NCI-H1436 treated with DMSO at 0.1 percent for 48 hours (cell line): ENCODE measurements at places on chromosomes 13 and 19.

DNA sequence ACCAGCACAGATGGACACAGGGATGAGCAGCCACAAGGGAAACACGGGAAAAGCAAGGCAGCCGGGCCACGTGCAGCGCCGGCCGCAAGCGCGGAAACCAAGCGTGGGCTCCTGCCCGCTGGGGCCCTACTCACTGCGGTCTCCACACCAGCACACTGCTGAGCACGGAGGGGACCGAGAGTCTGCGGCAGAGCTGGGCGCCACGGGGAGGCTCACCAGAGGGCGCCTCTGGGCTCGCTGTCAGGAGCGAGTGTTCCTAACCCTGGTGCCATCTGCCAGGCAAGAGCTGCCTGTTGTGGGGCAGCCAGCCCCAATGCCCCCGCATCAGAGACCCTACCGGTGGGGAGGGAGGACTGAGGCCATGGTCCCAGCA is 26.5 kb downstream of the MPND start:
- no peak for DNase-seq

DNA sequence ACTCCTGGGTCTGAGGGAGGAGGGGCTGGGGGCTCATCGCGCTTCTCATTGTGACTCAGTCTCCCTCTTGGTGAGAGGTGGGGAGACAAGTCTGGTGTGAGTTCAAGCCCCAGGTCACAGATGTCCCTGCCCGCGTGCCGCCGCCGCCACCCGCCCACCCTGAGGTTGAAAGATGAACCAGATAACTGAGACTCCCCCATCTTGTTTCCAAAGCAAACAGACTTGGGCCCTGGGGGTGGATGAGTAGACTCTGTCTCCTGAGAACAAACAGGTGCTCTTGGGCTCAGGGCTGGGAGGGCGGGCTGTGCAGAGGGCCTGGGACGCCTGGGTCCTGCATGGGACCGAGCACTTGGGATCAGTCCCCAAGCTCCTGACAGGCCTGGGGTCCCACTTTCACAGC is 567 bp downstream of the SBK2 start:
- no peak for DNase-seq

- DNase-seq: no peak
Measured at GRCh38 chr19:40339018-40339728, 9.0 kb downstream of the C19orf47 start.

DNA sequence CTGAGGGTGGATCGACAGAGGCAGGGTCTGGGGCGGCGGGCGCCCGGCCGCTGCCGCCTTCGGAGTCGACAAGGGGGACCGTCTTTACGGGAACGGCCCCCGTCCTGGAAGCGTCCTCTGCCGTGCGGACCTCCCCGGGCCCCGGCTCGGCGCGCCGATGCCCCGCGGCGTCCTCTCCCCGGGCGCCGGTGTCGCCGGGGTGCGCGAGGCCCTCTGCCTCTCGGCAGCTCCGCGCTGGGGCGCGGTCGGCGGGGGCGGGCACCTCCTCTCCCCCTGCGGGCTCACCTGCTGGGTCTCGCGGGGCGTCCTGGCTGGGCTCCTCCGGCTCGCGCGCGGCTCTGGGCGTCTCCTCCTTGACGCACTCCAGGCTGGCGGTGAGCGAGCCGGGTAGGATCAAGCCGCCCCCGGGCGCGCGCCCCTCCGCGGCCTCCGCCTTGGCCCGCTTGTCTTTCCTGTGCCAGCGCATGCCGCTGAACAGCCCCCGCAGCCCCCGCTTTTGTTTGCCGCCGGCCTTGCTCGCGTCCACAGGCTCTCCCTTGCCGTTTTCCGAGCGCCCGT is 1.5 kb downstream of the AMER2 start:
- DNase-seq: no peak

GRCh38 chr13:31956980-31957644 is 74.5 kb upstream of the FRY start:
- no peak for DNase-seq

GRCh38 chr19:7691497-7691896 is 10.4 kb downstream of the FCER2 start:
- DNase-seq: no peak

DNA sequence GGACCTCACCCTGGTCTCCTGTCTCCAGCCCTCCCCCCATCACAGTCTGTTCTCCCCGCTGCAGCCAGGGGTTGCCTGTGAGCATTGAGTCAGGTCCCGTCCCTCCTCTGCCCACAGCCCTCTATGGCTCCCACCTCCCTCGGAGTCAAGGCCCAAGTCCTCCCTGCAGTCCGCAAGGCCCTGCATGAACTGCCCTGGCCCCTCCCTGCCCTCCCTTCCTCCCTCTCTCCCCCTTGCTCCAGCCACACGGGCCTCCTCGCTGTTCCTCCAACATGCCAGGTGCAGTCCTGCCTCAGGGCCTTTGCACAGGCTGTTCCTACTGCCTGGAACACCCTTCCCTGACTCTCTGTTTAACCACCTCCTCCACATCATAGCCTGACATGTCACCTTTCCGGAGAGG is 2.8 kb downstream of the TINCR start:
- no peak for DNase-seq

GRCh38 chr13:28492569-28493367 is 2.2 kb downstream of the FLT1 start:
- no peak for DNase-seq

DNA sequence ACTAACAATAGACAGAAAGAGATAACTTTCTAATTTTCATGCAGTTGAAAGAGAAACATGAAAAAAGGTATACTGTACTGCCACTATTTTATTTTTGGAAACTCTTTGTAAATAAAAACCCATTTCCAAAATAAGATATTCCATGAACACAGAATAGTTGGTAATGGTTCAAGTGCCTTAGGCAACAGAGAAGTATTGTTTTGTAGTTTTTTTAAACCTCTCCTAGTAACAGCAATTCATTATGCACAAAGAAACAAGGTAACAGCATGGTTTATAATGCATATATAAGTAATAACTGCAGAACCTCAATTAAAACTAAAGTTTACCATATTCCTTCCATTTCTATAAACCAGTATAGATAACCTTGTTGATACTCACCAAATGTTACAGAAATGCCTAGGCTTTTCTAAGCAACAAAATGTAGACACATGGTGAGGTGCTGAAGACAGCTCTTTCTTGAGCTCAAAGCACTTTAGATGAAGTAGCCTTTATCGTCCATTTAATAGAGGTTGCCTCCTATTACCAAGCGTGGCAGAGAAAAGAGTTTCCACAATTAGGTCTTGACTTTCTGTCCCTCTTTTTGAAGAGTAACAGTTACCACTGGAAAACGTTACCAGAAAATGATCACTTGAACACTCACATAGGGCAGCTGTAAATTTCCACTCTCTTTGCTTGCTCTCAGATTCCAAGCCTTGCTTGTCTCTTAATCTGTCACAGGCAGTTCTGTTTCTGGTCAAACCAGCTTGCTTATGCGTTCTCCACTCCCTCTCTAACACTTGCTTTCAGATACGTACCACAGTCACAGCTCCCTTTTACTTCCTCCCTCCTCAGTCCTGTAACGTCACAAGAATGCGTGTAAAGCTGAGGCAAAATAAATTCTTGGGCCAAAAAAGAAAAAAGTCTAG is 42.9 kb downstream of the CAB39L start:
- DNase-seq: no peak

- DNase-seq: no peak
Measured at GRCh38 chr19:18089726-18090125, 3.0 kb upstream of the IL12RB1 start.

- DNase-seq: no peak
Measured at GRCh38 chr13:113145911-113146598, 12.4 kb upstream of the PROZ start.

GRCh38 chr19:13098277-13099072 is 4.2 kb downstream of the LYL1 start:
- DNase-seq: no peak

DNA sequence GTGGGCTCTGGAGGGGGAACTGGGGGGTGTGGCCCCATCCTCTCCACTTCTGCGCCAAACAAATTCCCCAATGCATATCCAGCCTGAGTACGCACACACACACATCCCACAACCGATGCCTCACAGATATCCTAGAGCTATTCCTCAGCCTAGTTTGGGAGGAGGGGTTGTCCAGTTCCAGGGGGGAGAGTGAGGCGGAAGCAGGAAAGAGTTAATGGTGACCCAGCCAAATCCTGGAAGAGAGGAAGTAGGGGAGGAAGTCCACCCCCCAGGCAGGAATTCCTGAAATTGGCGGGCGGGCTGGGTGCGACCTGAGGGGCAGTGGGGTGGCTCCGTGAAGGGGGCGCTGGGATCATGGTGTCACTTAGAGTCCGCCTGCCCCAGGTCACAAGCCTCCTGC is 897 bp downstream of the GPR4 start:
- no peak for DNase-seq

DNA sequence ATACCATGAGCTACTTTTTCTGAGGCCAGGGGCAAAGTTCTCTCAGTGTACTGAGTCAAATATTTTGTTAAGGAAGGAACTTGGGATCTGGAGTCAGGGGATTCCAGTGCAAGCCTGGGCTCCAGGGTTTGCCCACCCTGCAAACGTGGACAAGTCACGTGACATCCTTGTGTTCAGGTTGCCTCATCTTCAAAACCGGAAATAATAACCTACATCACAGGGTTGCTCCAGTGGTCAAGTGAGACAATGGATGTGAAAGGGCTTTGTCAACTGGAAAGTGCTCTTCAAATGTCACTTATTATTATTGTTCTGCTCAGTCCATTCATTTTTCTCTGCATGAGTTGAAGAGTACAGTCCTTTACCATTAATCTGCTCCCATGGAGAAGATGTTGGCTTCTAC is 414.9 kb downstream of the COG6 start:
- DNase-seq: no peak

GRCh38 chr13:95642999-95643398 is 1.5 kb downstream of the DZIP1 start:
- no peak for DNase-seq

- DNase-seq: no peak
Measured at GRCh38 chr13:77902319-77902963, 16.2 kb downstream of the EDNRB start.

GRCh38 chr13:112711528-112712265 is 21.9 kb downstream of the ATP11A start:
- DNase-seq: no peak

DNA sequence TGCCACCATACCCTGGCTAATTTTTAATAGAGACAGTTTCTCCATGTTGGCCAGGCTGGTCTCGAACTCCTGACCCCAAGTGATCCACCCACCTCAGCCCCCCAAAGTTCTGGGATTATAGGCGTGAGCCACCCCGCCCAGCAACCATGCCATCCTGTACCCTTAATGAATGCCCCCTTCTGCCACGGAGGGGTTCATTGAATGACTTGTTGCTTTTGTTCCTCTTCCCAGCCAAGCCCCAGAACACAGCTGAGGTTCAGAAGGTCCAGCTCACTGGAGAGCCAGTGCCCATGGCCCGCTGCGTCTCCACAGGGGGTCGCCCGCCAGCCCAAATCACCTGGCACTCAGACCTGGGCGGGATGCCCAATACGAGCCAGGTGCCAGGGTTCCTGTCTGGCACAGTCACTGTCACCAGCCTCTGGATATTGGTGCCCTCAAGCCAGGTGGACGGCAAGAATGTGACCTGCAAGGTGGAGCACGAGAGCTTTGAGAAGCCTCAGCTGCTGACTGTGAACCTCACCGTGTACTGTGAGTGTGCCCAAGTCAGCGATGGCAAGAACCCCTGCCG is 6.0 kb downstream of the PVR start:
- no peak for DNase-seq

- DNase-seq: no peak
Measured at GRCh38 chr19:58401840-58402421, 6.5 kb downstream of the RNF225 start.

DNA sequence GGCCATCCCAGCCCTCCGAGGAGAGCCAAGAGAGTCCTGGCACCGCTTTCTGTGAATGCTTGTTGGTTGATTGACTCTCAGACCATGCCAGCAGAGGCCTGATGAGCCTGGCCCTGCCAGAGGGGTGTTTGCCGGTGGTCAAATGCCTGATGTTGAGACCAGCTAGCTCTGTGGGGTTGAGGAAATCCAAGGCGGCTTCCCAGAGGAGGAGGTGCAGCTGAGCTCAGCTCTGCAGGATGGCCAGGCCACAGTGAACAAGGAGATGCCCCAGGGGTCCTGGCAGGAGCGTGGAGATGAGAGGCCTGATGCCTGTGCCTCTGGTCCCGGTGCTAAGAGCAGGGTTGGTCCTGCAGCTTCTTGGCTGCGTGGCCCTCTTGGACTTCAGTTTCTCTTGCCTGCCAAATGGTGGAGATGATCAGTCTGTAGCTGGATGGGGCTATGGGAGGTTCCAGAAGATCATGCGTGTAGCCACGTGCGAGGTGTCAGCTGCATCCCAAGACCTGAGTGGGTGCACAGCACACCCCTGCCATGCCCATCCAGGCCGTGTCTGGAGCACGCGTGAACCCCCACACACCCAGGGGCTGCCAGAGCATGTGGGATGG is 16.8 kb downstream of the NFIC start:
- DNase-seq: no peak

- DNase-seq: no peak
Measured at GRCh38 chr19:45275370-45275971, 24.4 kb downstream of the MARK4 start.

GRCh38 chr13:64289702-64290101 is 2874.1 kb upstream of the PCDH20 start:
- DNase-seq: no peak

DNA sequence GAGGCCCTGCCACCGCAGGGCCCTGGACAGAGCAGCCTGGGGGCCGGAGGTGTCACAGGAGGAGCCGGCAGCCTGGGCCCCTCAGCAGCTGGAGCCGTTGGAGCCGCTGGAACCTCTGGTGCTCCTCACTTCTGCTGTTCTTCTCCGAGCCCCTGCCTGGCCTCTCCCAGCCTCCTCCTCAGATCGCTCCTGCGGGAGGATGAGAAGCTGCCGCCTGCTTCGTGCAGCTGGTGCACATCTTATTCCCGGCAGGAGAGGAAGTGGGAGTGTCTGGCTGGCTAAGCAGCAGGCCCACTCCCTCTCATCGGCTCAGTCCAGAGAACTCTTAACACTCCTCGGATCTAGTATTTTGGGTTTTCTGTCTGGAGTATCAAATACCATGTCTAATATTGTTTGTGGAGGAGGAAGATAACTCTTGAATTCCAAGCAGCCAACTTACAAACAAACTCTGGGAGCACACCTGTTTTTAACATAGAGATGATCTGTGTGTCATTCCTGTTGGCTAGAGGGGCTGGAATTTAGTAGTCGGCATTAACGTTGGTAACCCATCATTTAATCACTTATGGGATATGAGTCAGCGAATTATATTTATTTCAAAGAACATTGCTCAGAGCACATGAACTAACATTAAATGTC is 37.1 kb upstream of the RNF113B start:
- no peak for DNase-seq

DNA sequence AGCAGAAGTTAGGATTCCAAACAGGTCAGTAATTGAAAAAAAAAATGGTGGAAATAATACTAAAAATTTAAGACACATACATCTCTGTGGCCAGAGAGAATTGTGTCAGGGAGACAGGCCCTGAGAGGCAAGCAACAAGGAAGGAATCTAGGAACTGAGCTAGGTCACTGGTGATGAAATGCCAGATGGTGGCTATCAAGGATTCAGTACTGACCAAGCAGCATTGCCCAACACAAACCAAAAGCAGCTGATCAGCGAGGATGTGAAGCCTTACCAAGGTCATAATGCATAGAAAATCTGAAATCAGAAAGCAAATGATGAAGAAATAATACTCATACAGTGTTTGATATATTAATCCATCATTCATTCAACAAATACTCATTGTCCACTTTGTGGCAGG is 905.0 kb downstream of the GPC5 start:
- DNase-seq: no peak
